Stimulated activated CD4-positive, alpha-beta T cell treated with anti-CD3 and anti-CD28 coated beads, Interleukin-2, amount 100 ng/mL, for 24 hours (primary cell): ENCODE measurements at places on chromosomes 6 and 20.

DNA sequence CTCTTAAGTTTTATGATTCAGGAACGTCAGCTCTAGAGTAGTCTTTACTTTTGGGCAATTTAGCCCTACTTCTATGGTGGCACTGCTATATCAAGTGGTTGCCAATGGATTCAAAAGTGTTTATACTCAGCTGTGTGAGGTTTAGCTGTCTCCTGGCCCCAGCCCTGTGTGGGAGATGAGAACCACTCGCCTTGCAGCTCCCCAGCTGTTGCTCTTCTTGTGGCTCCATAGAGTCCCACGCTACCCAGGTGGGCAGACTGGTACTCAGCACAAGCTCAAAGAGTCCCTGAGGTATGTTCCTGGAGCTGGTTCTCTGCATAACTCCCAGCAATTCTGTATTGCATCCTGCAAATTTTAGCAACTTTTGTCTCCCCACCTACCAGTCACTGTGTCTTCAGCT is 59.6 kb downstream of the C6orf118 start:
- DNase-seq, result no peak

- DNase-seq, result no peak
Measured at GRCh38 chr20:8223091-8223870, 91.2 kb downstream of the PLCB1 start.

- DNase-seq, result no peak
Measured at GRCh38 chr6:6466967-6467761, 121.4 kb upstream of the LY86 start.

DNA sequence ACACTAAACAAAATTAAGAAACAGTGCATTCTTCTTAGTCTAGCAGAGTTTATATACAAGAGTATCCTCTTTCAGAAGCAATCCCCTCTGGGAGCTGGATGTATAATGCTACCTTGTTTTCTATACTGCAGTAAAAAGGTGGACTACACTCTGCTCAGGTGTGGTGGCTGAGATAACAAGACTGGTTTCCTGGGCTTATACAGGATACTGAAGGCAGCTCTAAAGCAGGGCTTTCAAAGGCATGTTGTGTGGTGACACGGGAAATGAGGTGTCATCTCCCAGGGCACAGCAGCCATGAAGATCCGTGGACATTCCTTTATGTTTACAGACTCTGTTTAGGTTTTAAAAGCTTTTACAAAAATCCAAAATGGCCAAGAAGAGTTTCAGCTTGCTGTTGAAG is 136.7 kb downstream of the MAP3K4 start:
- no peak for DNase-seq

- DNase-seq, result no peak
Measured at GRCh38 chr6:111552241-111552744, 53.4 kb downstream of the TRAF3IP2 start.

DNA sequence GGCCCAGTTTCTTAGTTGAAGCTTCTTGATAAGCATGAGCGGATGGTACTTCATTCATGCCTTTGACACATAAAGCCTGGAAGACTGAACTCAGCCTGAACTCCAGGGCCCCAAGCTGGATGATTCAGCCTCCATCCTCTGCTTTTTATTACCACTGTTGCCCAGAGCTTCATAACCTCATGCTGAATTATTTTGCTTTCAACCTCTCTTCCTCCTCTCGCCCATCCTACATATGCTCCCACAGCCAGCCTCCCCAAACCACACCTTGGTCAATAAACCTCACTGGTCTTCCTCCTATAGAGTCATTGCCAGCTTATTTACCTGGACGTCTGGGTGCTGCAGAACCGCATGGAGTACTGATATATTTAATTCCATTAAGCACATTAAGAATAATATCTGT is 59.4 kb downstream of the SLC35B3 start:
- no peak for DNase-seq

DNA sequence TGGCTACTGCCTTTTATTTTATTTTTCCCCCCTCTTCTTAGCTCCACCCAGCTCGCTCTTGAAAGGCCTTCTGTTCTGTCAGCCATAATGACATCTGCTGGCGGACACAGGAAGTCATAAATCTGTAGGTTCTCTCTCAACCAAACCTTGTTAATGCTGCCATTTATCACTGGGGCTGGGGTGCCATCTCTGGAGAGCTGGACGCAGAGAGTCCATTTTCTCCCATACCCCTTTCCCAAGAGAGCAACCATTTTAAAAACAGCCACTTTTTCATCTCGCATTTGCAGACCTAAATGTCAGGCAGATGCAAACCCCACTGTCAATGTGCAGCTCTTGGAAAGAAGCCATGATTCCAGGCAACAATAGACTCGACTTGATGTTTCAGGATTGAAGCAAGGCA is 13.0 kb upstream of the TSHZ2 start:
- DNase-seq, result no peak

GRCh38 chr20:39676241-39676640 is 714.1 kb downstream of the DHX35 start:
- DNase-seq, result no peak

DNA sequence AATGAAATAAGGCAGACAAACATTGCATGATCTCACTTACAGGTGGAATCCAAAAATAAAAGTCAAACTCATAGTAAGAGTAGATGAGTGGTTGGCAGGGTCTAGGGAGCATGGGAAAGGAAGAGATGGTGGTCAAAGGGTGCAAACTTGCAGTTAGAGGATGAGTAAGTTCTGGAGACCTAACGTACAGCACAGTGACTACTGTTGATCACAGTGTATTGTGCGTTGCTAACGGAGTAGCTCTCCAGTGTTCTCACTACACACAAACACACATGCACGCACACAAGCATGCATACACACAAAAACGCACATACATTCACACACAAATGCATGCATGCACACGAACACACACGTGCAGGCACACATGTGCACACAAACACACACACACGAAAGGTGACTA is 54.9 kb downstream of the LY86 start:
- DNase-seq, result no peak

DNA sequence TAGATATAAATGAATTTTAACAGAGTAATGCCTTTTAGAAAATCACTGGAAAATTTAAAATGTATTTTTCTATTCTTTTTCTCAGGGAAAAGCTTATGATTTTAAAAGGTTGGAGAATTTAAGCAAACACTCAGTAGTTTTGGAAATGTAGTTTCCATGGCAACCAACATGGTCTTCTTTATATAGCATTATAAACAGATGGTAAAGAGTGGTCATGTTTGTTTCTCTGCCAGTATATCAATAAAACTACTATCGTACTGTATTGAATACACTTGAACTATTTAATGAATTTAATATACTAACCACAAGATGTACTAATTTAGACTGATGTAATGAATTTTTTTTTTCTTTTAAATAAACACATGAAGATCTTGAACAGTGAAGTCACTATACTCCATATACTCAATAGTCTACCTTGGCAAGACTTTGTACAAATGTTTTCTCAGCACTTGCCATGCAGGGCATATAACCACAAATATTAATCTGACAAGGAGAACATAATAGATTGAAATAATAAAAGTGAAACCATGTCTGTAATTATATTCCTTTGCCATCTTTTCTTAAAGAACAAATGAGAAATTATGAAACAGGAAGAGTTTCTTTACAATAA is 105.5 kb downstream of the PDSS2 start:
- no peak for DNase-seq

DNA sequence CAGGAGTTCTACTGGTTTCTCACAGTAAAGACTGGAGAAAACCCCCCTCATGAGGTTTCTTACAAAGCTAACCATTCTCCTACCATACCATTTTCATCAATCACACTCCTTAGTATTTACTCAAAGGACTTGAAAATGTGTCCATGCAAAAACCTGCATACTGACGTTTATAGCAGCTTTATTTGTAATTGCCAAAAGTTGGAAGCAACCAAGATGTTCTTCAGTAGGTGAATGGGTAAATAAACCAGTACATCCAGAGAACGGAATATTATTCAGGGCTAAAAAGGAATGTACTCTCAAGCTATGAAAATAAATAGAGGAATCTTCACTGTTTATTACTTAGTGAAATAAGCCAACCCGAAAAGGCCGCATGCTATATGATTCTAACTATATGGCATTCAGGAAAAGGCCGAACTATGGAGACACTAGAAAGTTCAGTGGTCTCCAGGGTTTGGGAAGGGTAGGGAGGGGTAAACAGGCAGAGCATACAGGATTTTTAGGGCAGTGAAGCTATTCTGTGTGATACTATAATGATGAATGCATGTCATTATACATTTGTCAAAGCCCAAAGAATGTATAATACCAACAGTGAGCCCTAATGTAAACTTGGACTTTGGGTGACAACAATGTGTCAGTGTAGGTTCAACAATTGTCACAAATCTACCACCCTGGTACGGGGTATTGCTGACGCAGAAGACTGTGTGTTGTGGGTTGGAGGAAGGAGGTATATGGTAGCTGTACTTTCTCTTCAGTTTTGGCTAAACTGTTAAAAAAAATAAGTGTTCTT is 50.6 kb downstream of the SNX5 start:
- no peak for DNase-seq

- DNase-seq, result no peak
Measured at GRCh38 chr20:51803148-51803854, 980 bp upstream of the SALL4 start.

GRCh38 chr6:10266061-10266460 is 148.8 kb downstream of the TFAP2A start:
- DNase-seq, result no peak

DNA sequence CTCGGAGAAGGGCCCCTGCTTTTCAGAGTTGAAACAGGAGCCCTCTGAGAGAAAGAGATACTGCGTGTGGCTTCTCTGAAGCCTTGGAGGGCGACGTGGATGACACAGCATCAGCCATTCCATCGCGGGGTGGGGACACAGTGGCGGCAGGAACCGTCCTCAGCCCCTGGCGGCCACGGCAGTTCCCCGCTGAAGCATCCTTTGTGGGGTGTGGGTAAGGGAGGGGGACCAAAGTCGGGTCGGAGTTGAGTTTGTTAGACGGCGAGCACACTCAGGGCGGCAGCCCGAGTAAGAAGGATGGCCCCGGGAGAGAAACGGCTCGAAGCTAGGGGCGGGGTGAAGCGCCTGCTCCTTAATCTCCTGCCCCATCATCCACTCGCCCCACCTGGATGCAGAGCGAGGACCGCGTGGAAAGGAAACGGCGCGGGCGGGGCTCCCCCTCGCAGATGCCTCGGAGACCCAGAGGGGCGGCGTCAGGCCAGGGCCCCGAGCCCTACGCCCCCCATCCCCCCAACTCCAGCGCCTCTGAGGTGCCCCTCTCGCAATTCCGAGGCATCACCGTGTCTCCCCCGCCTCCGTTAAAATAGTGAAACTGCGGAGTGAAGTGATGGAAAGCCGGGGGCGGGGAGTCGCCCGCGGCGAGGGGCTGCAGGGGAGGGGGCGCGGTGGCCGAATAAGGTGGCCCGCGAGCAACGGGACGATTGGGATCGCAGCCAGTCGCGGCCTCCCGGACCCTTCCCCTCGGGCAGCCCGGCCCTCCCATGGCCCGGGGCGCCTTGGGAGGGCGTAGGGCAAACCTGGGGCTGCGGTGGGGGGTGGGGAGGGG is 796 bp upstream of the RREB1 start:
- peak; percentile 72 for DNase-seq

DNA sequence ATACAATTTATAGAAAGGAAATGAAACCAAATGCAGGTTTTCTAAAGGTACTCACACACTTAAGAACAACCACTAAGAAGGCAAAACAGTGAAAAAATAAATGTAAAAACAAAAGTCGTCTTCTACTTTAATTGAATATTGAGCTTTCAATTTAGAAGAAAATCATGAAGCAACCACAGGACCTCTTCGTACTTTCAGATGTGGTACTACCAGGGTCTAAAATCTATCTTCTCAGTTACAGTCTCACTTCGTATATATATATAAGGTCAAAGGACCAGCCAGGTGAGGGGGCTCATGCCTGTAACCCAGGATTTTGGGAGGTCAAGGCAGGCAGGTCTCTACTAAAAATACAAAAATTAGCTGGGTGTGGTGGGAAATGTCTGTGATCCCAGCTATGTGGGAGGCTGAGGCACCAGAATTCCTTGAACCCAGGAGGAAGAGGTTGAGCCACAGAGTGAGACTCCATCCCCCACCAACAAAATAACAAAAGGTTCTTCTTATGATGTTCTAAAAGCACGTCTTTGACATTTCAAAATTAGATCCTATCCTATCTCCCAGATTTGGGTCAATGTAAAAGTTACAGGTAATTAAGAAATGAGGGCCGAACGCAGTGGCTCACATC is 12.5 kb downstream of the ROMO1 start:
- DNase-seq, result no peak

GRCh38 chr6:4358414-4359107 is 223.2 kb upstream of the ECI2 start:
- peak; percentile 21 for DNase-seq

DNA sequence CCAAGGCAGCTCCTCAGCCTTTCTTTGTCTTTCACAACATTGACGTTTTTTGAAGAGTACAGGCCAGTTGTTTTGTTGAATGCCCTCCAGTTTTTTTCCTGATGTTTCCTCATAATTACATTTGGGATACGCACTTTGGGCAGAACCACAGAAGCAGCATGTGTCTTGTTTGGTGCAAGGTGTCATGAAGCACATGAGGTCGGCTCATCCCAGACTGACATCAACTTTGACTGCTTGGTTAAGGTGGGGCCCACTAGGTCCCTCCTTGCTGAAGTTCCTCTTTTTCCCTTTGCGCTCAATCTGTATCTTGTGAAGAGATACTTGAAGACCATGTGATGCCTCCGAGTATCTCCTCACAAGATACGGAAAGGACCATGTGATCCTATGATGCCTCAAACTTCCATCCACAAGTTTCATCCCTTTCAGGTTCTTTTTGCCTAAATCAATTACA is 10.5 kb downstream of the SNAI1 start:
- no peak for DNase-seq

DNA sequence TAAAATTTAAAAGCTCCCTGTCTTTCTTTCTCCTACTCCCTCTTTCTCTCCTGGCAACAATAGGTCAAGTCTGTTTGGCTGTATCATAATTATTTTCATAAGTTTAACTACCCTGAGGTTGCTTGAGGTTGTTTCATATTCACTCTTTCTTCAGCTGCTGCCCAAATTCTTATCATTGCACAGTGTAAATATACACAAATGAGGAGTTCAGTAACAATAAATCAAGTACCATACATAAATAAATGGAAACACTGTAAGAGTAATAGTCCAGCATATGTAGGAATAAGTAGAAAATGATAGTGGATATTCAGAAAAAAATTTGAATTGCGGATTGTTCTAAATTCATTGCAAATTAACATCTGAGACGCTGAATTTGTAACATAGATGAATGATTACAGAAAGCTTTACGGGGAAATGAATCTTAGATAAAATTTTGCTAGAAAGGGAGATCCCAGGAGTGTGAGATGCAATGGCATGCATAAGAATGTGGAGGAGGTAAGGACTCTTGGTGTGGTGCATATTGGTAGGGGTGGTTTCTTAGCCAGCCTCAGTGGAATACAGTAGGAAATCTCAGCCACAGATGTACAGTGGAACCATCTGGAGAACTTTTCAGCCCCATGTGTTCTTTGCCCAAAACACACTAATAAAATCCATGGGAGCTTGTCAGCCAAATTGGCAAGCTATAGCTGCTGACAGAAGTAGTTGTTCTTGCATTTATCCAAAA is 480.7 kb downstream of the HTR1B start:
- no peak for DNase-seq

- DNase-seq, result no peak
Measured at GRCh38 chr20:63549679-63550282, 2.2 kb upstream of the SRMS start.

- no peak for DNase-seq
Measured at GRCh38 chr6:142712231-142712630, 232.7 kb downstream of the HIVEP2 start.
